ENCODE measurements at places on chromosomes 3 and 15. TPM values are rescaled to one million over a fixed set of nuclear protein-coding genes. Genes with fewer than 3 reads are reported as not detected.

Gene GATM
- total RNA-seq: 0.29 TPM

Gene ST8SIA2
- not detected for total RNA-seq

Gene CHRM5
- total RNA-seq: under 0.01 TPM

Gene ABI3BP
- total RNA-seq: 1.4 TPM

Gene FOXL2NB
- total RNA-seq: 0.66 TPM

Gene SKOR1
- 0.22 TPM for total RNA-seq

Gene PIERCE2
- total RNA-seq: 1.8 TPM

Gene TM4SF1
- 44.9 TPM for total RNA-seq

Gene GOLGA8R
- 0.66 TPM for total RNA-seq

Gene ROPN1B
- total RNA-seq: not detected

Gene SLC26A6
- 53.8 TPM for total RNA-seq

Gene C2CD4A
- total RNA-seq: not detected

Gene BSN
- 0.14 TPM for total RNA-seq

Gene FRMD4B
- total RNA-seq: 0.66 TPM

Gene ZNF660
- total RNA-seq: 1.7 TPM

Gene DLEC1
- total RNA-seq: under 0.01 TPM

Gene CACNA2D2
- total RNA-seq: not detected

Gene LRRC3B
- not detected for total RNA-seq

Gene NPAP1
- not detected for total RNA-seq

Gene CYP8B1
- not detected for total RNA-seq

Gene CP
- total RNA-seq: not detected

Gene SNTN
- not detected for total RNA-seq

Gene FAM107A
- not detected for total RNA-seq

Gene NOX5
- 0.22 TPM for total RNA-seq

Gene SI
- total RNA-seq: not detected

Measured in placental pericyte (primary cell).